ENCODE measurements at places on chromosomes 11 and 22.

GRCh38 chr11:416757-417621, 2.2 kb upstream of the SIGIRR start:
- no peak for DNase-seq

GRCh38 chr11:121249039-121249663, 43.4 kb upstream of the SC5D start:
- no peak for DNase-seq

DNA sequence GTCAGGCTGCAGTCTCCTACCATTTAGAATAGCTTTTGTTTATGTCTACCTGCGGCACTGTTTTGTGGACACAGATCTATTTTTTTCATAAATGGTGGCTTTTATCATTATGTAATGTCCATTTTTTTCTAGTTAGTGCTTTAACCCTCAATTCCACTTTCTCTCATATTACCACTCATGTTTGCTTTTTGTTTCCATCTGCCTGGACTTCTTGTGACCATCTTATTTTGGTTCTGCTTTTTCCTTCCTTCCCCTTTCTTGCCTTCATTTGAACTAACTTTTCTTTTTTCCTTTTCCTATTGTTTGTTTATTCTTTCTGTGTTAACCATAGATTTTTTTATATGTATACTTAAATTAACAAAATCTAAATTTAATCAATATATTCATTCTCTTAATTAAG, 98.5 kb upstream of the SLC22A12 start:
- DNase-seq, result no peak

DNA sequence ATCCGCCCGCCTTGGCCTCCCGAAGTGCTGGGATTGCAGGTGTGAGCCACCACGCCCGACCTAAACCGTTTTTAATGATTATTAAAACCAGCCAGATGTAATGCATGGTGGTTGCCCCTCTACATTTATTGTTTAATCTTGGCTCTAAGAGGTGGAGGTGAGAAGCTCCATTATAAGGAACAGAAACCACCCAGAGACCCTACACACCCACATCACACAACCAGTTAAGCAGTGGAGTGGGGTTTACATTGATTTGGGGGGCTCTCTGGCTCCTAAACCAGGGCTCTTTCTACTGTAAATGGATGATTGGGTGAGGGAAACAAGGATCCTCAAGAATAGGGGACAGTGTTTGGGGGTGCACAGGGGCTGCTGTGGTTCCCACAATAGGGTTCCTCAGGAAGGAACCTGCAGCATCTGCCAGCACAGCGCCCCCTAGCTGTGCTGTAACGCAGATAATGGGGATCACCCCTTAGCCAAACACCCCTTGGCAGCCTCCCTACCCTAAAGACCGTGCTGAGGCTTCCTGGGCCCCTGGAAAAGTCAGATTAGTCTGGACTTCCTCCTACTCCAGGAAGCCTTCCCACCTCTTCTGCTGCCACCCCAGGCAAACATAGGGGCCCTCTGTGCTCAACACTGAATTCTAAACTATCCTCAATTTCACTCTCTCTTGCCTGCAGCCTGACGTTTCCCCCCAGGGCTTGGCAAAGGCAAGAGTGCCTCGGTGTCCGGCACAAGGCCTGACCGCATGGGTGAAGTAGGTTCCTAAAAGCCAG, 2.4 kb downstream of the MPST start:
- DNase-seq, result no peak

GRCh38 chr11:118045191-118045590, 31.7 kb upstream of the TMPRSS4 start:
- DNase-seq, result no peak

DNA sequence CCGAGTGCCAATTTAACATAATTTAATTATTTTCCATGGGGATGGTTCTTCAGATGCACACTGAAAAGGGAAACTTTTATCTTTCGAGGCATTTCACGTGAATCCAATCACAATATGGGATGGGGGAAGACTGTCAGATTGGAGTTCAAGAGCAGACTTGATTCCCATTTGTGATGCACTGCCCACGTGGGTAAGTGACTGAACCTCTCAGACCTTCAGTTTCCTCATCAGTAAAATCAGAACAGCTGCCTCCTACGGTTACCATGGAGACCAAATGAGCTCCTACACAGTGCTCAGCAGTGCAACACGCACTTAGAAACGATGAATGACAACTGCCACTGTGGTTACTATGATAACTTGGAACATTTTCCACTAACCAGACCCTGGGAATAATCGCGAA, 21.7 kb downstream of the KIAA0930 start:
- no peak for DNase-seq

GRCh38 chr11:40204228-40204627, 1255.2 kb downstream of the LRRC4C start:
- no peak for DNase-seq

GRCh38 chr22:46150655-46151477, 540 bp downstream of the PPARA start:
- peak; percentile 42 for DNase-seq

DNA sequence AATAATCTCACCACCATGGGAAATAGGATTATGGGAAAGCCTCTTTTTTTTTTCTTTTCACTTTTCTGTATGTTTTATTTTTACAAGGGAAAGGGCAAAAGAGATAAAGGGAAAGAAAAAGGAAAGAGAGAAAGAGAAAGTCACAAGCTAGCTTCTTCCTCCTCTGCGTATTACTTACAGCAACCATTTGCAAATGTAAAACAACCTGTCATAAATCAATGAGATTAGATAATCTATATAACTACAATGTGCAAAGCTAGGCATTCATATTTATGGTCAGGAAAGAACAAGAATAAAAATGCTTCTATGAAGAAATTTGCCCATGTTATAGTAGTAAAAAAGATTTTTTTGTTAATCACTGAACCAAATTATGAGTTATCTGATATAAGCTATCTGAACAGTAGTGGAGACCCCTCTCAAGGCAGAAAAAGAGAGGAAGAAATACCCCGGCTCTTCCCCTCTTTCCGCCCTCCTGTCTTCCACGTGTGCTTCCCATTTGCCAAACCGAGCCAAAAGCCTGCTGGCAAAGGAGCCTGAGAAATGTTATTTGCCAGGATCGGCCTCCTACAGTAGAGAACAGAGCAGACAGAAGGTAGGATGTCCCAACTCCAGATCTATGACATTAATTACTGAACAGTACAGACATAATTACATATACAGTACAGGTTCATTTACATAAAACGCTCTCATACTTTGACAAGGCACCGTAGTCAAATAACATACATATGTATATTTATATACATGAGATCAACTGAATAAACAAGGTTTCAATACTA, 50.2 kb downstream of the ARHGAP32 start:
- DNase-seq, result no peak

DNA sequence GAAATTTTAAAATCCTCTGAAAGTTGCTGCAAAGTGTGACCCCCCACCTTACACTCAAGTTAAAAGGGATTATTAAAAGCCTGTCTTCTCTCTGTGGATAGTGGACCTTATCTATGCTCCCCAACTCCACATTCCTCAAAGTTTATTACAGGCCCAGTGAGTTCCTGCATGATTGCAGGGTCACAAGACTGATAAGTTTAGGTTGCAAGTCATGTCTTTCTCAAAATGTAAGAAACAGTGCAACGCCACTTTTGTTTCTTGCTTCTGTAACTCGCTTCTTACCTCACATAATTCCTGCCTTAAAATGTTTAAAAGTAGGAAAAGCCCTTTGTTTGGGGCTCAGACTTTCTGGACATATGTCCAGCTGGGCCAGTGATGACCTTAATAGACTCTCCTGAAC, 38.4 kb upstream of the GLYAT start:
- DNase-seq, result no peak

DNA sequence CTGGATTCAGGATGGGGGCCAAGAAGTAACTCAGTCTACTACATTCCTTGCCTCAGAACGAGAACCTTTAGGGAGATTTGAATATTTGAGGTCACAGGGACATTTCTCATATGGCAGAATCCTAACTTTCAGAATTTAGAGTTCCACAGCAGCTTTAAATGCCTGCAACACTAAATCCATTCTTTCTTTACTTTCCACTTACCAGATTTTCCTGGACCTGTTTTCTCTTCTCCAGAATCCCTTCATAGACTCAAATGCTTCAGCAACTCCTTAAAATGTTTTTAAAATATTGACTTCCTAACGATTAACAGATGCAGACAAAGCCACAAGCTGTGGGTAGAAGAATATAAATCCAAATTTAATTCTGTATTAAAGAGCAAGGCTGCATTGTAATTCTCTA, 63.1 kb downstream of the PRSS23 start:
- DNase-seq, result no peak

DNA sequence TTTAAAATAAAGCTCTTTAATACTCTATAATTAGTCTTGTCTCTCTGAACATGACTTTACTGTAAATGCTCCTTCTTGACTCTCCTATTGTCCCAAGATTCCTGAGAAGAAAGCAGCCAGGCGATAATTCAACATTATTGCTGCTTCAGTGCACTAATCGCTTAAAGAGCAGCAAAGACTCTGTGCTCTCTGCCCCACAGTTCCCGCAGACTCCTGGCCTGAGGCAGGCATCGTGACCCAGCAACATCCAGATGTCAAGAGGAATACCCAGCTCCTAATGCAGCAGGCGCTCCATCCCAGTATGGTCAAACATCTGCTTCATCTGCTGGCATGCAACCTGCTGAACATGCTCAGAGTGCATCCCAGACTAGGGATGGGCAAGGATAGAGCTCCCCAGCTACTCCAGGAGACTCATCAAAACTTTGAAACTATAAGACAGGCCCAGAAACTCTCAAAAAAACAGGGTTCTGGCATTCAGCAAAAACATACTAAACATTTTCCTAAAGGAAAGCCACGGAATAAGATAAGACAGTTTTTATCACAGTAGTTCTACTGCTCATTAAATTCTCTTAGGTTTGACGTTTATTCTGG, 270.0 kb downstream of the SOX6 start:
- DNase-seq, result no peak

DNA sequence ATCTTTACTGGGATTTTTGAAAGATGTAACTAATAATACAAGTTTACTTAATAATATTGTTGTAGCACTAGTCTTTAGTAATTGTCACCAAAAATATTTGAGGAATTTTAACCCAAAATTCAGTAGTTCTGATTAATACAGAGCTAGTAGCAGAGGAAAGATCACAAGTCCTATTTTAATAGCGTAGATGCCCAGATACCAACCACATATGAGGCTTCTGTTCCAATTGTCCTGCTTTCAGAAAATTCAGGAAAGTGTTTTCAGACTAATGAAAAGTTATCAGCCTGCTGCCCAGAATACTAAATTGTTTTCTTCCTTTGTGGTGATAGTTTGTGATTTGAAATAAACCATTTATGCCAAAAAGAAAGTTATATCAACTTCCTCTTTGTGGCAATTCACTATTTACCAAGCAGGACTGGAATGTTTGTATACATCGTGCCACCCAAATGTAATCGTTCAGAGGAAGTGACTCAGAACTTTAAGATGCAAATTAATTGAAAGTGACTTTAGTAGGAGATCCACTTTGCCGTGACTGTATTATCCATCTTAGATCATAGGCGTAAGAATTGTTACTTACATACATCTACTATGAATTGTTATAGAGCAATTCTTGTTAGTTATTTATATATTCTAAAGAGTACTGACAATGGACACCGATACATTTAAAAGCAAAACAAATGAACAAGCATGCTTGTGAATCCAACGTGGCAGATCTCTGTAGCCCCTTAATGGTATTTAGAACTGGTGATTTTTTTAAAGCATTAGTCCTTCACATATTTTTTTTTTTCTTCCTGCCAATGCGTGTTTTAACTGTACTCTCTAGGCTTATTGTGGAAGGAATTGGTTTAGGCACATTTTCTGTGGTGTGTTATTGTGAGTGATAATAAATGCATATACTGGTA, 231.0 kb downstream of the DDX10 start:
- DNase-seq, result no peak

DNA sequence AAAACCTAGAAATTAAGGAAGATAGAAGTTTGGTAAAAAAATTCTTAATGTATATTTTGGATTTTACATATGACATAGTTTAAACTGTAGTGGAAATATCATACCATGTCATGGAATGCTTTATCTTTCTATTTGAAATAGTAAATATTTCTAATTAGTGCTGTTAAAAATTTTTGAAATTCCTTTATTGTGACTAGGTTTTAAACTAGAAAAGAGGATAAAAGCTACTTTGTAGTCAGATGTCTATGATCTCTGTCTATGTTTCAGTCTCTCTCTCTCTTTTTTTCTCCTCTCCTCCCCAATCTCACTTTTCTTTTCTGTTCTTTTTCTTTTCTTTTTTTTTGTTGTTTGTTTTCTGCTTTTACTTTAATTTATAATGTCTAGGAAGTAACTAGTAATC, 226.2 kb downstream of the TMEM135 start:
- no peak for DNase-seq

DNA sequence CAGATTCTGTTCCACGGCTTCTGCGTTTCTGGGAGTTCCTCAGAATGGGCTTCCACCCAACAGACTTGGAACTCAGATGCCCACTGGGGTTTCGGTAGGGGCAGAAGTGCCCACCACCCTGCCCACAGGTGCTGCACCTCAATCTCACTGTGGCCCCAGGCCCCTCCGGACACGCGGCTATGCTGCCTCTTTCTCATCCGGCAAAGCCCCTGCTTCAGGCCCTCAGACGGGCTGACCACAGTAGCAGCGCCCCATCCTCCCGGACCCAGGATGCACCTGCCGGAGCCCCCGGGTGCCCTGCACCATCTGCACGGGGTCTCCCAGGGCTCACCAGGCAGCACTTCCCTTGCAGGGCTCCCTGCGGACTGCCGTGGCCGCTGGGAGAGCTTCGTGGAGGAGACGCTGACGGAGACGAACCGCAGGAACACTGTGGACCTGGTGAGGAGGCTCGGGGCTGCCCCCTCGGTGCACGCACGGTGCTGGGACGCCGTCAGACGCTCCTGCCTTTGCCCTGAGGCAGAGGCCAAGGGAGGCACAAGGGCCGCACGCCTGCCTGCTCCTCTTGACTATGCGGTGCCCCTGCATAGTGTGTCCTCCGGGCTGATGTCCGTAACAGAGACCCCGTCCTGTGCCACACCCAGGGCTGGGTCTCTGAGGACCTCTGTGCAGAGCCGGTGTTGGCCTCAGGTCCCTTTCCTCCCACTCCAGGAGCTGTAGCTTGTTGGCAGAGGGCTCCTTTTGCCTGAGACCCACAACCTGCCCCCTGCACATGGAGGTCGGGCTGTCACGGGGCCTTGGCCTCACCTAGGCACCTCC, 38.6 kb downstream of the SBF1 start:
- no peak for DNase-seq

DNA sequence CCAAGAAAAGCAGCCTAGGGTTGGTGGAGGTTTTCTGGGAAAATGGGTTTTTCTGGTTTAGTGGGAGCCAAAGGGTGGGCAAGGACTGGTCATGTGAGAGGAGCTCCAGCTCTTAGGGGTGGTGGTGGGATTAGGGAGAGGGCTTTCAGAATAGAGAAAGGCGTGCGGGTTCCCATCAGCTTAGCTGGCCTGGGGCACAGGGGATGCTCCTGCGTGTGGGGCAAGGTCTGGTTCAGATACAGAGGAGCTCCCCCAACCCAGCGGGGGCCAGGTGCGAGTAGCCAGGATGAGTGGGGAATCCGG, 644 bp downstream of the TMEM134 start:
- DNase-seq, result no peak

All from stimulated activated CD4-positive, alpha-beta T cell treated with anti-CD3 and anti-CD28 coated beads, TNF-alpha, amount 100 ng/mL, for 1 hour (primary cell).